RPMI8226 (cell line): ENCODE measurements at places on chromosomes 12 and 14.

DNA sequence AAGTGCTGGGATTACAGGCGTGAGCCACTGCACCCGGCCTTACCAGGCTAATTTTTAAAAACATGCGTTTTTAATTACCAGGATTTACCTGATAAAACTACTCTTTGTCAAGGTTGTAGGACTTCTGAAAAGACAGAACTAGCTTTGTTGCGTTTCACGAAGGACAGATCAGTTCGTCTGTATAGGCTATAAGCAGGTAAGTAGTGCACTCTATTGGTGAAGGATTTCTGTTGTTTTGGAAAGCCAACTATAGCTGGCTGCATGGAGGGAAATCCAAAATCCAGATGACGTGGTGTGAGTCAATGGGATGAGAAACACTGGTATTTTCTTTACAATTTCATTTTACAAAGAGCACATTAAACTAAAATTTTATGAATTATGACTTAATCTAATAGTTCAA lies 14.6 kb downstream of the GNPNAT1 start:
- DNase-seq, result no peak

- DNase-seq, result no peak
Observed at GRCh38 chr12:121915841-121916321, 2.5 kb upstream of the CFAP251 start.

DNA sequence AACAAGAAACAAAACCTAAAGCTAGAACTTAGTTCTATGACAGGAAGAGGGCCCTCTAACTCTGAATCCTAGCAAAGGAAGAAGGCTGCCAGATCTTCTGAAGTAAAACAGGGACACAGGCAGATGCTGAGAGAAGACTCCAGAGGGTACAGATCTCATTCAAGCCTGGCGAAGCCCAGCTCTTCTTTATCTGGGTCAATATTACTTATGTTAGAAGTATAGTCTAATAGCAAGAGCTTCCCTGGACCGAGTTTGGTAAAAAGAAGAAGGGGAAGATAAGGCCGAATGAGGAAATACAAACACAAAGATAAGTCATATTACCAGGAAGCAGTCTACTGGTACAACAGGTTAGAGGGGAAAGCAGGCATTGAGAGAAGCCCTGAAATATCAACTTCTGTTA lies 79.9 kb upstream of the CCDC91 start:
- DNase-seq, result no peak

- DNase-seq, result no peak
Observed at GRCh38 chr12:118337194-118337838, 35.4 kb downstream of the TAOK3 start.

DNA sequence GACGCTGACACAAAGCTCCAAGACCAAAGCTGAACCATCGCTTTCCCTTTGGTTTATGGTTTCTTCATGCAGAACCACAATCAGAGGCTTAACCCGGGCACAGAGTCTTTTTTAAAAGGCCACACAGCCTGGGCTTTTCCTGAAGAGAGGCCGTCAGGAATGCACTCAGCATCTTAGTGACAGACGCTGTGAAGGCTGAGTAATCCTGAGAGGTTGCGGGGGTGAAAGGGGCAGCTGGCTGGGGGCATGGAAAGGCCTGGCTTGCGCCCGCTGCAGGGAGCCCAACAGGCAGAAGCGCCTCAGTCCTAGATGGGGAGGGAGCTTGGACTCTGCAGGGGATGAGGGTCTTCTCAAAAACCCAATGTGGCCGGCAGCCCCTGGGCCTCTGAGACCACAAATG lies 13.6 kb downstream of the CTDSP2 start:
- no peak for DNase-seq

- DNase-seq, result no peak
Observed at GRCh38 chr12:92098594-92099380, 46.9 kb downstream of the BTG1 start.

- no peak for DNase-seq
Observed at GRCh38 chr12:126537961-126538530, 1472.8 kb downstream of the AACS start.

DNA sequence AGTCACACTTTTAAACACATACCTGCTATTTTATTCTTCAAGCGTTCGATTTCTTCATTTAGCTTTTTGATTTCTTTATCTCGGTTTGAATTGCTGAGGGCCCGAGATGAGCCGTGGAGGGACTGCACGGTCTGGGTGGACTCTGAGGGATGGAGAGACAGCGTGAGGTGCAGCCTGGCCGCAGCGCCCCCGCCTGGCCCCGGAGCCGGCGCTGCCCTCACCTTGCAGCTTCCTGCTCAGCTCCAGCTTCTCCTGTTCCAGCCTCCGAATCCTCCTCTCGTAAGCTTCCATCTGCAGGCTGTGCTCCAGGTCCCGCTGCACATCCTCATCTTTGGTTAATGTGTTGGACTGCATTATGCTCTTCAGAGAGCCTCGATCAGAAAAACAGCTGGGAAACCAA lies 53.2 kb downstream of the AMN start:
- DNase-seq, result no peak

DNA sequence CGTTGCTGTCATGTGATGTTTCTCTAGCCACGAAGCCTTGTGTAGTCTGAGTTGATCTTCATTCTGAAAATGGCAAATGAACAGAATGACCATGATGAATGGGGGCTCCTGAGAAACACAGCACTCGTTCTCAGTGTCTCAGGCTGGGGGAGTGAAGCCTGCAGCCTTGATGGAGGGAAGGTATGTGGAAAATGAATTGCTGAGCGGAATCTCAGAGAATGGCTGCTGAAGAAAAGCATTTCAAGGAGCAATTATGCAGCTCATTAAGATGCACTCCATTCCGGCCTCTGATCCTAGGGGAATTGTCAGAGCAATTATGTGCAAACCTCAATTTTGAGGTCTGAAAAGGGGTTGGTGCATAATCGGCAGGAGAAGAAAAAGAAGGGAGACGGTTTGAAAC lies 167.1 kb downstream of the CHST11 start:
- no peak for DNase-seq

GRCh38 chr14:92280554-92281262 lies 42.3 kb upstream of the SLC24A4 start:
- DNase-seq, result no peak

DNA sequence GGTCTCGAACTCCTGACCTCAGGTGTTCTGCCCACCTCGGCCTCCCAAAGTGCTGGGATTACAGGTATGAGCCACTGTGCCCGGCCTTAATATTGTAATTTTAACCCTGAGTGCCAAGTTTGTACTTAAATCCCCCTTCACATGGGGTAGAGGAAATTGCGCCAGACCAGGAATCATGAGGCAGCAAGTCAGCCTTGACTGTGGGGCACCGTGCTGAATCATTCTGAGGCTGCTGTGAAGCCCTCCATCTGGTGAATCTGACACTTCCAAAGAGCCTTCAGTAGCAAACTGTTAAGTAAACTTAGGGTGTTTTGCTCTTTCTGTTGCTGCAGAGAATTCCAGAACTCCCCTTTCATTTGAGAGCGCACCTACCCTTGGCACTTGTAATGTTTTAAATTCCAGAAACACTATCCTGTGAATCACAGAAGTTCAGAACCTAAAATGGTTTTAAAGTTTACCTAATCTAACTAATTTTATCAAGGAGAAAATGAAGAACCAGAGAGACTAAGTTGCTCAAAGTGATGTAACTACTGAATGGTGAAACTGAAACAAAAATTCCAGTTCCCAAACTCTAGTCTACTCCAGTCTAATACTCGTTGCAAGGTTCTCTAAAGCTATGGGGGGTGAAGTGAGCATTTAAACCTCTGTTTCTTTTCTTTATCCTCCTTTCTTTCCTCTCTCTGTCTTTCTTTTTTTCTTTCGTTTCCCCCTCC lies 7.5 kb downstream of the HEBP1 start:
- no peak for DNase-seq

DNA sequence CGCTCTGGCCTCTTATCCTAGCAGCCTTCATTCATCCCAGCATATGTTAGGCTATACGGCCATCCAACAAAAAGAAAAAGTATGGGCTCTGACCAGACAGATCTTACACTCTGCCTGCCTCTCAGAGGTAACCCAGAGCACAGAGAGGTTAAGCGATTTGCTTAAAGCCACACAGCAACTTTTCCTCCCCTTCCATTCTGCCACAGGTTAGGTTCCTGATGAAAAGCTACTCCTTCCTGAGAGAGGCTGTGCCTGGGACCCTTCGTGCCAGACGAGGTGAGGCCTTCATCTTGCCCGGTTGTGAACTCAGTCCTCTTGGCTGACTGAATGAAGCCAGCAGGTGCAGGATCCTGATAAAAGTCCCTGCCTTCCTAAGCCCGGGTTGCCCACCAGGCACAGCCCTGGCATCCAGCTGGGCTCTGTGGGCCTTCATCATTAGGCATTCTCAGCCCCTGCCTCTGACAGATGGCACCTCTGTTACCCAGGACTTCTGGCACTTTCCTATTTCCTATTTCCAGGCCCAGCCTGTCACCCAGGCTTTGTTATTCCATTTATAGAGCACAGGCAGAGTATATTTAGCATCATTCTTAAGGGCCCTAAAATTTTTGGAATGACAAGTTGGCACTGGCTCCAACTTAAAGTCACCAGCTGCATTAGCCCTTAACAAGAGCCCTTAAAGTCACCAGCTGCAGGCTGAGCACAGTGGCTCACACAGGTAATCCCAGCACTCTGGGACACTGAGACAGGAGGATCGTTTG lies 12.8 kb downstream of the SOAT2 start:
- no peak for DNase-seq

DNA sequence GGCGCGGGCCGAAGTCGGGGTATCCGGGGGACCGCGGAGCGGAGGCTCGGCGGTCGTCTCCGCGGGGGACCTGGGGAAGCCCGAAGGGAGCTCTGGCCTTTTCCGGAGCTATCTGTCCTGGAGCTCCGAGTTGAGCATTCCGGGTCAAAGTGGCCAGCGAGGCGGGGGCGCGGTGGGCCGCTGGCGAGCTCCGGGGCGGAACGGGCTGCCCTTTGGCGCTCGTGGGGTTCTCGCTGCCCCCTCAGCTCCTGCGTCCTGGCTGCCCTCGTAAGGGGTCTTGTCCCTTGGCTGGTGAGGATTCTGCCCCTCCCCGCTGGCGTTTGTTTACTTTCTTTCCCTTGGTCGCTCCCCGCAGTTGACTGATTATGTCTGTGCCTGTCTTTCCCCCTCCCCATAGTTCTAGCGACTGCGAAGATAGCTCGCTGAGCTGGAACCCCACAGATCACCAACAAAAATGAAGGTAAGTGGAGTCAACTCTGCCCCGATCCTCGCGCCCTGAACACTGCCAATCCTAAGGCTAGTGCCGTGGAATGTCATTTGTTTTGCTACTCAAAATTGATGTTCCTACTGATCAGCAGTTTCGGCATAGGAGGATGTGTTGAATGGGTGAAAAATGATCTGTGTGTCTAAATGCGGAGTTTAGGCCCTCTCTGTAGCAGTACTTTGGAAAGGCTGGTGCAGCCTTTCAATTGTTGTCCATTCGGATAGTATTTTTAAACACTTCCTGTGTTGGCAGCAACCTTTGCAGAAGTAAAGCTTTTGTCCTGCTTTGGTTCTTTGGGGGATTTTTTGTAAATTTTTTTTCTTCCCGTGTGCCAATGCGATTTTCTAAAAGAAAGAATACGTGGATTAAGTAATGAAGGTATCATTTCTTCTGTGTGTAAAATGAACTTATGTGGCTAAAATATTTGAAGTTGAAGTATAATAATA lies 1.3 kb downstream of the ARID4A start:
- peak; percentile 17 for DNase-seq
